ENCODE measurements at places on chromosomes 5 and 9. TPM values are rescaled to one million over a fixed set of nuclear protein-coding genes. Genes with fewer than 3 reads are reported as not detected.

PCAT7 gene
- total RNA-seq, result not detected

RELL2 gene
- total RNA-seq, result 29.9 TPM

SPATA31A1 gene
- not detected for total RNA-seq

PRR7 gene
- 8.2 TPM for total RNA-seq

TMC1 gene
- 0.32 TPM for total RNA-seq

KIAA1958 gene
- total RNA-seq, result 12.5 TPM

CDC20B gene
- not detected for total RNA-seq

ANXA2R gene
- total RNA-seq, result 2.4 TPM

KCNMB1 gene
- not detected for total RNA-seq

MARCHF11 gene
- total RNA-seq, result not detected

DCP2 gene
- total RNA-seq, result 66.6 TPM

PCDHA4 gene
- total RNA-seq, result not detected

GDNF gene
- not detected for total RNA-seq

EMB gene
- total RNA-seq, result 102 TPM

ELOVL7 gene
- total RNA-seq, result 0.41 TPM

All from activated T-helper 17 cell treated with anti-CD3 and anti-CD28 coated beads, Interleukin-2, amount 50 U/mL, for 72 hours (primary cell).